Esophagus squamous epithelium (tissue), 5 donors: ENCODE measurements at places on chromosomes 5 and 9.

- DNase-seq, result no peak
Measured at GRCh38 chr5:41815663-41816229, 54.5 kb downstream of the OXCT1 start.

- no peak for DNase-seq
Measured at GRCh38 chr5:138482638-138483037, 17.4 kb downstream of the EGR1 start.

DNA sequence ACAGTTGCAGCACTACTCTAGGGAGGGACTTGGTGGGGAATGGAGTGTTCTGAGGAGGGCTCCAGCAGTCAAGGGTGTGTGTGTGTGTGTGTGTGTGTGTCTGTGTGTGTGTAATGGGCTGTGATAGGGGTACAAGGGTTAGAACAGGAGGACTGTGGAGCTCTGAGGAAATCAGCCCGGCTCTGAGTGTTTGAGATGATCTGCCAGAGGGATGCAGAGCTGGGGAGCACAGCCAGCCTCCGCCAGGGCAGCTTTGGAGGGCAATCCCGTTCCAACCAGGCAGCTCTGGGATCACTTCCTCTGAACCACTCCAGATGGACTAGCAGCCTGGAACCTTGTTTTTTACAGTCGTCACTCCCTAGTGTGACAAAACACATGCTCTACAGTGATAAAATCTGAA is 3.0 kb upstream of the SLC6A7 start:
- no peak for DNase-seq

GRCh38 chr9:78053627-78054026 is 22.0 kb upstream of the GNAQ start:
- DNase-seq, result no peak

- no peak for DNase-seq
Measured at GRCh38 chr9:131709771-131710431, 30.0 kb downstream of the RAPGEF1 start.

DNA sequence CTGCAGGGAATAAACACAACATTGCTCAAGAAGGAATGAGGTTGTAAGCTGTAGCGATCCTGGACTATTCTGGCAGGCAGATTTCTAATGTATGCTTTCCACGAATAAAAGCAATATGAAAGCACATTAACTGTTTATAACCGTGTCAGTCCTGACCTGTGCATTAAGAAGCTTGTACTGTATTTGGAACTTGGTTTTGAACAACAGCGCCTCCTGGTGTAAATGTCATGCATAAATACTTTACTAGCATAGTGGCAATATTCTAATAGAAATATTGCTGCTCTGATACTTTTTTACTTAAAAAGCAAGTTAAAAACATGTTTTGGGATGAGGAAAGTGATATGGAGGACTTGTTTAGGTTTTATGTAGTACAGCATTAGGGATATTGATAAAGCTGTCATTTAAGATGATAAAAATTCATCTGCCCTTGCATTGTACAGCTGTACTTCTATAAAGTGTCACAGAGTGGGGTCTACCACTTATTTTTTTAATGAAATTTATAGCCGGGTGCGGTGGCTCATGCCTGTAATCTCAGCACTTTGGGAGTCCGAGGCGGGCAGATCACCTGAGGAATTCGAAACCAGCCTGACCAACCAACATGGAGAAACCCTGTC is 70.7 kb upstream of the GNE start:
- DNase-seq, result no peak
